Hematopoietic multipotent progenitor cell (in vitro differentiated cells): ENCODE measurements at places on chromosomes 7 and 10.

GRCh38 chr10:126663328-126663727 lies 7.2 kb downstream of the C10orf90 start:
- peak; percentile 3 for DNase-seq

- DNase-seq: no peak
These were observed 82.9 kb downstream of the SEMA3D start for GRCh38 chr7:85103962-85104361.

- DNase-seq: no peak
These were observed 97.0 kb upstream of the SVIL start for GRCh38 chr10:29731760-29732159.

- no peak for DNase-seq
These were observed 57.1 kb upstream of the BAMBI start for GRCh38 chr10:28620251-28620650.

GRCh38 chr7:92200791-92201190 lies 21.8 kb upstream of the LRRD1 start:
- no peak for DNase-seq

DNA sequence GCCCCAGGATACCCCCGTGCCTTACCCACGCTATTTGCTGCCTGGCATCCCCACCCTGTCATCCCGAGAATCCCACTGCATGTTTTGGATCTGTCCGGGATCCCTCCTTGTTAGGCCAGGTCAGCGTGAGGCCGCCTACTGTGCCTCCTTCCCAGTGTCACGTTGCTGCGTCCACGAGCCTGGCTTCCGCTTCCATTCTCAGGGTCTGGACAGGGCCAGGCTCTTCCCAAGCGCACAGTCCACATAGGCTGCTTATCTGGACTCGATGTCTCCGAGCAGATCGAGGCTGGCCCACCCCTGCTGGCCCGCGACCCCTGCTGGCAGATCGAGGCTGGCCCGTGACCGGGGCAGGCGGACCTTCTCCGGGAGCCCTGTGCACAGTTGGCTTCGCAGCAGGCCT lies 27.1 kb downstream of the FOXK1 start:
- DNase-seq: no peak

- DNase-seq: no peak
These were observed 6.9 kb downstream of the SNX10 start for GRCh38 chr7:26298472-26299058.

GRCh38 chr7:17144322-17144721 lies 154.1 kb upstream of the AHR start:
- DNase-seq: peak; percentile 75

DNA sequence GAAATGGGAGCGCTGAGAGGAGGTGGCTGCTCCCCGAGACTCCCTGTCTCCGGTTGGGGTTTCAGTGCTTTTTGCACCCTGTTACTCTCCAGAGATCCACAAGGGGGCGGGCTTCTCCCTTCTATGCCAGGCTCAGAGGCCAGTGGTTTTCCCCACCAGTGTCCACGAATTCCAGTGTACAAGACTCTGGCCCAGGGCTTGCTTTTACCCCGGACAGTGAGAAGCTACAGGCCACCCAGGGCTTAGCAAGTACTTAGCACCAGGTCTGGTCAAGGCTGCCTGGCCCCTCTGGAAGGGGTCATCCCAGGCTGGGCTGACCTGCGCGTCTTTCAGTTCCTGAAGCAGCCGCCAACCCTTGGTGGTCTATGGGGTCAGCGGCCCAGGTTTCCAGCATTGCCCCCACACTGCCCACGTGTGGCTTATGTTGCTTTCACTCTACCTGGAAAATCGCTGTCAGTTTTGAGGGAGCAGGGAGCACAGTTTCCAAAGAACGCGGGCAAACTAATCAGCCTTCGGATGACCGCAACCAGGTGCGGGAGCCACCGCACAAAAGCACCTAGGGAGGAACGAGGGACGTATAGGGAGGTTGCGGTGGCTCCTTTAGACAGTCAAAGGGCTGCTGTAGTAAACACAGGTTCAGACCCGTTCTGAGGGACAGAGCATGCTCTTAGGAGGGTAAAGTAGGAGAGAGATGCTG lies 6.8 kb downstream of the CYP26A1 start:
- DNase-seq: peak; percentile 62

DNA sequence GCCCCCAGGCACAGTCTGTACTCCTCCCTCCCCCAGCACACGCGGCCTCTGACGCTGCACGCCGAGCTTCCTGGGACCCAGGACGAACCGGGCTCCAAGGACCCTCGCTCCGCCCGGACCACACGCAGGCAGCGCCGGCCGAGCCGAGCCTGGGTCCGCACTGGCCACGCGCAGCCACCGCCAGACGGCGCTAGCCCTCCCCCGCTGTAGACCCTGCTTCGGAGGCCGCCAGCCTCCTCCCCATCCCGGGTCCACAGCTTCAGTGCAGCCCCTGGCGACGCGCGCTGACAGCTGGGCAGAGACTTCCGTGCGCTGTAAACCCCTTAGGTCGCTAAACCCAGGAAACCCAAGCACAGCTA lies 936 bp upstream of the TCERG1L start:
- no peak for DNase-seq

DNA sequence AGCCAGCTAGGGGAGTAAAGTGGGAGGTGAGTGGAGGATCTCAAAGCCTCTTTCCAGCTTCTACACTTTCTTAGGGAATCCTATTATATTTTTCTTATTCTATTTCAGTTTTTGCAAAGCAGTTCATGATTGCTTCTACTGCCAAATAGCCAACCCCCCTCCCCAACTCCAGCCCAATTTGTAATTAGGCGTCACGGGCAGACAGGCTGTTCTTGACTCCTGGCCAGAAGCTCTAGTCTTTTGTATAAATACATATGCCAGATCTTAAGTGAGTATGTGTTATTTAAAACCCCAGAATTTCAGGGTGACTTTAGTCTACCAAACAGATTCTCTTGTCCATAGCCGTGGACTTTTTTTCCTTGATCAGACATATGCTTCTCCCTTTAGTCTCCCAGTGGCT lies 255.2 kb downstream of the BUB3 start:
- DNase-seq: no peak

DNA sequence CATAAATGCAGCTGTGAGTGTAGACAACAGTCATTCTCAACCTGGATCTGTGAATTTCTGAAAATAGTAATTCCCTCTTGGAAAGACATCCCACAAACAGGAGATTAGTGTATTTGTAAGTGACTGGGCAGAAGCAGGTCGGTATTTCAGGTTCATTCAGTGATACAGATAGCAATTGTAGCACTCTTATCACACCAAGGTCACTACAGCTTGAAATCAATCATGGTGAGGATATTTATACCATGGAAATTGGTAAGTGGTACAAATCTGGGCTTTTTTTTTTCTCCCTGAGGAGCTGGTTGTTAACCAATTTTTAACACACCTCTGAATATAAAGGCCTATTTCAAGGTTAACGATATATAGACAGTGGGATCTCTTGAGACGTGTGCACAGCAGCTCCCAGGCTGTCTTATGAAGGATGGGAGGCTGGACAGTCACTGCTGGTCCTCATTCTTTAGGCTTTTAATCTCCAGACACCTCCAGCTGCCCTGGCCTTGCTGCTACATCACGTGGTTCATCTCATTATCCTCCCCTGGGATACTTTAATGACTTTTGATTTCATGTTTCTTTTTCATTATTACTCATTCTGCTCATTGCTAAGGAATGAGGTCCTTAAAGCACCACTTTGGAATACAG lies 87.1 kb downstream of the ITGA8 start:
- DNase-seq: no peak

GRCh38 chr10:31526681-31527080 lies 207.7 kb downstream of the ZEB1 start:
- DNase-seq: no peak

DNA sequence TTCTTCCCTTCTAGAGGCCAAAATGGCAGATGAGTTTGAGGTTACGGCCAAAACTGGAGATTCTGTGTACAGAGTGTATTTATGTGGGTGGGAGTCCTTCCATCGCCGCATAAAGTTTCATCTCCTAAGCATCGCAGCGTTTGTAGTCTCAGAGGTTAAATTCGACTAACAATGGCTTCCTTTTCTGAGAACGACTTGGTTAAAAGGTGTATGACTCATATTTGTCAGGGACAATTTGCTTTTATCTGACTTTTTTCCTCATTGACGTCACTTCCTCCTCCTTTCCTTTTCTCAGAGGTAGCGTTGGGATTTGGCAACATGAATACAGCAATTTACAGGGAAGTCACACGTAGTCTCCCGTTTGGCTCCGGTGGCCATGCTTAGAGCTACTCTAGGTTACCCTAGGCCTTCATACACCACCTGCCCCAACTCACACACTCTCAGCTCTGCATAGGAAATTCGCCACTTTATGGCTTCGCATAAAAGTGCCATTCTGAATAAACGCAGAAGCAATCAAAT lies 37.6 kb upstream of the TCF7L2 start:
- no peak for DNase-seq

GRCh38 chr10:95352684-95353083 lies 61.9 kb upstream of the PDLIM1 start:
- no peak for DNase-seq

DNA sequence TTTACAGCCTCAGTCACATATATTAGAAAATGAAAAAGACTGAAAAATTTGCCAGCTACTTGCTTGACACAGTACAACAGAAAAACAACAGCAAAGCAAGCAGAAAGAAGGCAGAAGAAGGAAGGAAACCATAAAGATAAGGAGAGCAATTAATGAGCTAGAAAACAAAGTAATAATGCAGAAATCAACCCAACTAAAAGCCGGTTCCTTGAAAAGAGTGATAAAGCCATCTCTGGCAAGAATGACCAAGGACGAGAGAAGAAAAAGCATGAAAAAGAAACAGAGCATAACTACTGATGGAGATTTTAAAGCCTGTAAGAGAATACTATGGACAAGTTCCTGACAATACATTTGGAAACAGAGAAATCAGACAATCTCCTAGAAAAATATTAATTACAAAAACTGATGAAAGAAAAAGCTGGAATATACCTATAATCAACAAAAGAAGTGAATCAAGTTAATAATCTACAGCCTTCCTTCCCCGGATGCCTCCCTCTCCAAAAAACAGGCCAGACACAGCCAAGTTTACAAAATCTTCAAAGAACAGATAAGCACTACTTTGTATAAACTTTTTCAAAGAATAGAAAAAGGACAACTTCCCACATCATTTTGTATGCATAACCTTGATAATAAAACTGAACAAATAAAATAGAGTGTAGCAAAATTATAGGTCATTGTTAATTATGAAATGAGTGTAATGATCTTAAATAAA lies 204.0 kb downstream of the BAMBI start:
- no peak for DNase-seq

DNA sequence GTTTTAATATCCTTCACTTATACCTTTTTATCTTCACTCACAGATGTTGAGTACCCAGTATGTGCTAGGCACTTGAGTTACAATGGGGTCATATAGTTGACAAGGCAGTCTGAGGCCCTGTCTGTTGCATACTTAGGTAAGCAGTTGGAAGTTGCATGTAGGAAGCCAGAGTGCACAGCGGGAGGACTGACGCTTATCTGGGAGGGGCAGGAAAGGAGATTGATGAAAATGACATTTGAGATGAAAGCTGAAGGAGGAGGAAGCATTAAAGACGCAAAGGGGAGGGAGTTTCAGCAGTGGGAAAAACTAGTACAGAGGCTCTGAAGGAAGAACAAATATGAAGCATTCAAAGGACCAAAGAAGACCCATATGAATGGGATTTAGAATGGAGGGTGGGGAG lies 266.2 kb downstream of the HTR7 start:
- no peak for DNase-seq

DNA sequence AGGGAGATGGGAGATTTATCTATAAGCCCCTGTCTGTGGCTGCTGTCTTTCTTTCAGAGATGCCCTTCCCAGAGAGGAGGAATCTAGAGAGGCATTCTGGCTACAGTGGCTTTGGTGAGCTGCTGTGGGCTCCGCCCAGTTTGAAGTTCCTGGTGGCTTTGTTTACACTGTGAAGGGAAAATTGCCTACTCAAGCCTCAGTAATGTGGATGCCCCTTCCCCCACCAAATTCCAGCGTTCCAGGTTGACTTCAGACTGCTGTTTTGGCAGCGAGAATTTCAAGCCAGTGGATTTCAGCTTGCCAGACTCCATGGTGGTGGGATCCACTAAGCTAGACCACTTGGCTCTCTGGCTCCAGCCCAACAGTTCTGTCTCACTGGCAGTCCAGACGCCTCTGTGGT lies 951.6 kb downstream of the CCSER2 start:
- no peak for DNase-seq

DNA sequence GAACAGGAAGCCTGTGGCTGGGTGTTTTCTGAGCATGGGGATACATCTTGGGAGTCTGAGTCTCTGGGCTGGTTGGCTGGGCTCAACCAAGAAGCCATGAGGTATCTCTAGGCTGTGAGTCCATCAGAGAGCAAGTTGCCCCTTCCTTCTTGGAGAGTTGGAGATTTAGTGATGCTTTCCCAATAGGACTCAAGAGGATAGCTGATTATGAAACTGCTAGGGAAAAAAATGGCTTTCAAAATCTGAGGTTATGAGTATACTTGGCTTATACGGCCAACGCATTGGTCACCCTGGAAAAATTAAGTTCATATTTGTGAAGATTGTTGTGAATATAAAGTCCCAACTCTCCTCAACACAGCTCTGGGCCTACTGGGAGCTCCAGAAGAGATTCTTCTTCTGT lies 162.7 kb upstream of the KMT2E start:
- no peak for DNase-seq

GRCh38 chr7:74182453-74183090 lies 8.4 kb downstream of the EIF4H start:
- no peak for DNase-seq

DNA sequence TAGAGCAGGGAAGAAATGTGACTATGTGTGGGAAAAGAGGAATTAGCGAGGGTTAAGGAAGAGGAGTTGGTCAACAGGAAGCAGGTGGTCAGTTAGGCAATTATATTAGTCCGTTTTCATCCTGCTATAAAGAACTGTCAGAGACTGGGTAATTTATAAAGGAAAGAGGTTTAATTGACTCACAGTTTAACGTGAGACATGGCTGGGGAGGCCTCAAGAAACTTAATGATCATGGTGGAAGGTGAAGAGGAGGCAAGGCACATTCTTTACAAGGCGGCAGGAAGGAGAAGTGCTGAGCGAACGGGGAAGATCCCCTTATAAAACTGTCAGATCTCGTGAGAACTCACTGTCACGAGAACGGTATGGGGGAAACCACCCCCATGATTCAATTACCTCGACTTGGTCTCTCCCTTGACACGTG lies 35.0 kb downstream of the RAMP3 start:
- DNase-seq: no peak

DNA sequence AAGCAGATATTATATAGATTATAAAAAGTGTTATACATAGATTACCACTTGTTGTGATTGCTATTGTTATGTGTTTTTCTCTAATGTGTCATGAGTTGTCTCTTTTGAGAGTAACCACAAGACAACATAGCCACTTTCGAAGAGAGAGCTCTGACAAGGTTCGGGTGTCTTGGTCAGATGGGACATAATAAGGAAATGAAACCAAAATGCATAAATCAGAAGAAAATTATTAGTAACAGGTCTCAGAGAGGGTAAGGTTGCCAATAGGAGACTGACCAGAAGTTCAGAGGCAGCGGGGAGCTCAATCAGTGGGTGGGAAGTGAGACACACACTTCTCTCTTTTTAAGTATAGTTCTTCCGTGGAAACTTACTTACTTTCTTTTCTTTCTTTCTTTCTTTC lies 639.2 kb upstream of the POT1 start:
- DNase-seq: no peak
